Skeletal muscle cell (primary cell): ENCODE measurements at places on chromosomes 5 and 9.

DNA sequence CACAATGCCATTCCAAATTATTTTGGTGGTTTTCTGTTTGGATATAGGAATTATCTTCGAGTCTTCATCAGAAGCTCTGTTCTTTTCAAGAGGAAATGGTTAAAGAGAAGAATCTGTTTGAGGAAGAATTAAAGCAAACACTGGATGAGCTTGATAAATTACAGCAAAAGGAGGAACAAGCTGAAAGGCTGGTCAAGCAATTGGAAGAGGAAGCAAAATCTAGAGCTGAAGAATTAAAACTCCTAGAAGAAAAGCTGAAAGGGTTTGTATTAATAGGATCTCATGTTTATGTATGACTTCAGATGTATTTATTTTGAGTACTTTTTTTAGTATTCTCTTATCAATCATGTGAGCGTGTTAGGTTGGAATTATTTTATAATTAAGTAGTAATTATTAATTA lies 15.0 kb downstream of the HMMR start:
- no peak for DNase-seq

GRCh38 chr5:17966640-17967402 lies 332.6 kb downstream of the TAF11L14 start:
- DNase-seq: no peak

GRCh38 chr5:32443541-32444430 lies 754 bp downstream of the ZFR start:
- no peak for DNase-seq

- DNase-seq: peak; percentile 89
Observed at GRCh38 chr9:86368871-86369521, 14.8 kb upstream of the TUT7 start.

- no peak for DNase-seq
Observed at GRCh38 chr5:176579323-176579722, 30.2 kb downstream of the CDHR2 start.

DNA sequence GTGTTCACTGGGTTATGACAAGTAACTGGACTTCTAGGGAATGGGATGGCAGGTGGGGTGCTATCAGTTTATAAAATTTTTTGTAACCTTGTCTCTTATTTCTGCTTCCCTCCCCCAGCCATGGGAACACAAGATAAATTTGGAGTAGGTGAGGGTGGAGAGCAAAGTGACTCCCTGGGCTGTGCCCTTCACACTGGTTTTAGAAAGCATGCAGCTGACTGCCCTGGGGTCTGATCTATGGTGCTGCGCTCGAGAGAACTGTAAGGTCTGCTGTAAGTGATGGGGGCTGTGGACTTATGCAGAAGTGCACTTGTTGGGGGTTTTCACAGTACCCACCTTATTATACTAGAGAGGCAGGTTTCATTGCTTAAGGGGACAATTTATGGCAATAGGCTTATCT lies 247.7 kb upstream of the DMRT1 start:
- no peak for DNase-seq

DNA sequence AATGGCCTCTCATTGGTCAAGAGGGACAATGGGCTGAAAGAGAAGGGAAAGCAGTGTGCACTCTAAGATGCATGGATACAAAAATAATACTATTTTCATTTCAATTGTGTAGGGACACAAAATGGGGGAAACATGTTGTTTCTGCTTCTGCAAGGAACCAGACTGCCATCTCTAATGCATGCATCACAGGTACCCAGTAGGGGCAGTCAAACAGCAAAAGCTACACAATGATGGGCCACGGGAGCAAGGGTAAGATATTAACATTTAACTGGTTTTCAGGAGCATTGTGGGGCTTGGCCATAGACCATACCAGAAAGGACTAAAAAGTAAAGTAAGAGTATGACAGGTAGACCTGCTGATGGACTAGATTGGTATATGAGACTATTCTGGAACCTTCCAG lies 535.8 kb downstream of the SPATA31D1 start:
- DNase-seq: no peak

GRCh38 chr9:80964374-80964773 lies 725.0 kb downstream of the TLE1 start:
- no peak for DNase-seq

- no peak for DNase-seq
Observed at GRCh38 chr9:130844044-130844451, 9.0 kb downstream of the ABL1 start.

DNA sequence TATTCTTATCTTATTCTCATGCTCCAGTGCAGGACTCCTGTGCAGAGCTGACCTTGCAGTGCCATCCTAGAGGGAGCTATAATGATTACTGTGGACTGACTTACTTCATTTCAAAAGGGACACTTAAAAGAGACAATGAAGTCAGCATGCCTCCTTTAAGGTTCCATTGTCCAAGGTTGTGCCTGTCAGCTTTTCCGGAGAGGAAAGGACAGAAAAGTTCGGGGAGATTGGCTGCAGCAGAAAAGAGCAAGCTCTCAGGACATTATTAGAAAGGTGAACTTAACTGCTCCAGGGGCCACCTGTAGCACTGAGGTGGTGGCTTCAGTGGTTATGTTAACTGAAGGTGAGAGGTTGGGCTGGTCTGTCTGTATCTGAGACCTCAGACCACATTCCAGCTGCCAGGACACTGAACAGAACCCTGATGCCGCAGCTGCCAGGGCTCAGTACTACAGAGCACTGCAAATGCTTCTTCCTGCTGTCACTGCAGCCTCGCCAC lies 112.9 kb downstream of the ST8SIA4 start:
- no peak for DNase-seq

- DNase-seq: no peak
Observed at GRCh38 chr5:2239201-2239910, 356.6 kb upstream of the IRX4 start.

DNA sequence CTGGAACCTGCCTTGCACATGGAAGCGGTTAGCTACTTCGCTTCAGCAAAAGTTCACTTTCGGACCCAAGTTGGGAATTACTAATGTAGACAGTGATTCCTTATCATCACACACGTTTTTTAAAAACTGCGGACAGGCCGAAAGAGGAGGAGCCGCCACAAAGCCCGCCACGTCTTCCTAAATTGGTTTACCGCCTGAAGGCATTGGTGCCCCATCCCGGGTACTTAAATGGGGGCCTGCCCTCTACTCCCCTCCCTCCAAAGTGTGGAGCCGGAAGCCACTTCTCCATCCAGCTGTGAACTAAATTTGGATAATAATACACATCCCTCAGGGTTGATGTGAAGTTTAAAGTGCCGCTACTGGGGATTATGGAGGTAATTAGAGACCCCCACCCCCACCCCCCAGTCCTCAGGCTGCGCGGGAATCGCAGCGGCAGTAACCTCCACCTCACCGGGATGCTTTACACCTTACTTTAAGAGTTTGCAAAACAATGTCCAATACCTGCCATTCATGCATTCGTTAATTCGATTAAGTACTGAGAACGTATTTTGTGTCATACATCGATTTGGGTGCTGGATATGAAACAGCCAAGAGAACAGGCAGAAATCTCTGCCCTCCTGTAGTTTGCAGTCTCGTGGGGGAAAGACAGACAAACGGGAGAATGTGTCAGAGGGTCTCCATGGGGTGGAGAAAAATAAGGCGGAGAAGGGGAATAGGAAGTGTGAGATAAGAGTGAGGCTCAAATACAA lies 937 bp upstream of the MACROH2A1 start:
- no peak for DNase-seq

DNA sequence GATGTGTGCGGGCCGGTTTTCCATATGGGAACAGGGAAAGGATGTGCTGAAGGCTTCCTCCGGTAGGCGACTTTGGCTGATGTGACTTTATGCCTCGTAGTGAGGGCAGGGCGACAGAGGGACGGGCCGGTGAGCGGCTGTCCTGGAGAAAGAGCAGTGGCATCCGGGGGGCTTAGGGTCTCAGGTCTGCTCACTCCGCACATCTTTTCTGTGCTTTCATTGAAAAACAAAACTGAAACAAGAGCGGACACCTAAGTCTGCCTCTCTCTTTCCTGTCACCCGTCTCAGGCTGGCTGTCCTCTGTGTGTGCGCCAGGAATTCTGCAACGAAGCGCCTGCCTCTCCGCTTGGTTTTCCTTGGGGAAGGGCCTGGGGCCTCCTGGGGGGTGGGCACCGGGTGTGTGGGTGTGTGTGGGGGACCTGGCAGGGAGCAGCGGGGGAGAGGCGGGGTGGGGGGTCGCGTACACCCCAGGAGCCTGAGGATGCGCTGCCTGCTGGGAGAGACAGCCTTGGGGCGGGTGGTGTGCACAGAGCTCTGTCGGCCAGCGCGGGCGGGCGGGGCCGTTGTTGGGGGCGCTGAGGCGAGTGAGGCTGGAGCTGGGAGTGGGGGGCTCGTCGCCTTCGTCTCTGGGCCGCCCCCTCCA lies 580 bp upstream of the PRRX2 start:
- no peak for DNase-seq

- no peak for DNase-seq
Observed at GRCh38 chr5:168401226-168401625, 85.0 kb upstream of the RARS1 start.

GRCh38 chr9:95505717-95506427 lies 10.9 kb downstream of the PTCH1 start:
- peak; percentile 39 for DNase-seq

GRCh38 chr9:122367774-122368460 lies 2.9 kb upstream of the PTGS1 start:
- no peak for DNase-seq

DNA sequence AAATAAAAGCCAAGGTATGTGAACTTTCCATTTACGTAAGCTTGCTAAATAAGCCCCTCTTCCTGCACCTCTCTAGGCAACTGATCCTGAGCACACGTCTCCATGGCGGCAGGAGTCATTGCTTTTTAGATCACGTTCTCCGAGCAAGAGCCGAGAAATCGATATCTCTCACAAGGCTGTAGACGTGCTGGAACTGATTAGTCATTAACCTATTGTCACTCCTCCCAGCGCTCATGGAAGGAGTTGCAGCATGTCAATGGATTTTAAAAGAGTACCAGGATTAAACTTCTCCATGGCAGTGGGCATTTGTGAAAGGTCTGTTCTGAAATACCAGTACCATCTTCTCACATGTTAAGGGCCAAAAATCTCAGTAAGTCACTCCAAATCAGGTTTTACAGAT lies 4.7 kb upstream of the ADCY2 start:
- DNase-seq: no peak

GRCh38 chr5:71974622-71975021 lies 132.7 kb upstream of the MAP1B start:
- DNase-seq: no peak

- DNase-seq: no peak
Observed at GRCh38 chr5:43190755-43191603, 1.0 kb upstream of the NIM1K start.

DNA sequence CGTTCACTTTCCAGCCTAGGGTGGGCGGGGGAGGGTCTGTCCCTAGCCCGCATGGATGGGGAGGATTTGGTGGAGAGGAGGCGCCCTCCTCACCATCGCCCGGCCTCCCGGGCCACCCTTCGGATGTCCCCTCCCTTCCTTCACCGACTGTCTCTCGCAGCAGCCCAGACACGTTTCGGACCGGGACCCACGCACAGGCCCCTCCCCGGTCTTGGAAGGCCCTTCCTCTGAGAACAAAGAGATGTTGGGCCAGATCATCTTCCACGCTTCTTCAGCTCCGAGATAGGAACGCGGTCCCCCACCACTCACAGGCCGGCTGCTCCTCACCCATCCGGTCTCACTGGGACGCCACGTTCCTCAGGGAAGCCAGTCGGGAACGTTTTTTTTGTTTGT lies 640 bp upstream of the DPM2 start:
- no peak for DNase-seq

DNA sequence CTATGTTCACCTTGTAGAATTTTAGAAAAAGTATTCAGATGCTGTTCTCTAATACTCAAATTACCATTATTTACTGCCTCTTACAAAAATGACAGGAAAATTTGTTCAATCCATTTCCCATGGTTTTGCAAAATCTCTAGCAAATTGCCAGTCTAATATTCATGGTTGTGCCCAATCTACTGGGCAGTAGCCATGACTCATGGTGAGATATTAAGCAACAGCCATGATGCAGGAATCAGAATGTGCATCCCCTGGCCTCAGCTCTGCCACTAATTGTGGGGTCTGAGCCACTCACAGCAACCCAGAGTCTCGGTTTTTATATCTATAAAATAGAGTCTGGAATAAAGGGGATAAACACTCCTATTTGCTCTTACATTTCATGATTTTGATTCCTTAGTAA lies 353.6 kb downstream of the DEPDC1B start:
- DNase-seq: no peak

DNA sequence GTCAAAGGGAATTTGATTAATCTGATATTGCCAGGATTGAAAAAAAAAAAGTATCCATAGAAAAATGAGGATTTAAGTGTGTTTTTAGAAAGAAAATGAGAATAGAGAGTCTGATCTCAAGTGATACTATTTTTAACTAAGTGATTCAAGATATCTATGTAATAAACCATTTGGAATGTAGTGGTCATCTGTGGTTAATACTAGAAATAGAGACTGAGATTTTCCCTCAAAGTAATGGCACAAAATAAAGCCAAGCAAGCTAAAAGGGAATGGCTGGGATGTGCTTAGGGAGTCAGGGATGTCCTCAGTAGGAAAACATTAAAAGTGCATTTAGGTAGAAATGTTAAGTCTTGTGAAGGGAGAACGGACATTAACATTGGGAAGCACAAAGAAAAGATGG lies 90.6 kb downstream of the FBXO4 start:
- DNase-seq: no peak

DNA sequence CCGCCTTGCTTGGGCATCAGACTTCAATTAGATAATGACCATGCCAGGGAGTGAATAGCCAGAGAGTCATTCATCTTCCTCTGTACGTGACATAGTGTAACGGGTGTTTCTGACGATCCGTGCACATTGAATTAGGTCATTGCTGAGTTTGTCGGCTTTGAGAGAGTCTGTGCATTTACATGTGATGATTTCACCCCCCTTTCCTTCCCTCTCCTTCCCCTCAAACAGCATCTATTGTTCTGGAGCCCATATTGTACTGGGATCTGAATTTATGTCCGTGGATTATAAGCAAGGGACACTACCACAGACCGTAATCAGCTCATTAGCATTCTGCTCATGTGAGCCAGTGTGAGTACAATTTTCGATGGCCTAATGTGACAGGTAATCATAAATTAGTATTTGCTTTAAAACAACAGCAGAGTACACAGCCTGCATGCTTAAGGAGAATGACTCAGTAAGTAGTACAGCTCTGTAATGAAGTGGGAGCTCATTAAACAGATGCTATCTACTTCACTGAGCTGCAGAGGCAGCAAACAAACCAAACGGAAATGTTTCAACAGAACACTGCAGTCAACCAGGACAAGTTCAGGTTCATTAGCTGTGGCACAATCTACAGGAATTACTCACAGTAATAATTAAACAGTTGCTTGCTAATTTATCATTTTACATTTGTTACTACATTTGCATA lies 302.1 kb downstream of the CSNK1G3 start:
- DNase-seq: no peak
